ENCODE measurements at places on chromosomes 6 and 20. TPM values are rescaled to one million over a fixed set of nuclear protein-coding genes. Genes with fewer than 3 reads are reported as not detected.

- no peaks in the 10 kb centered on the region for H3K4me1 ChIP-seq
- DNase-seq: no peak
- no peak overlapping the region for H3K27ac ChIP-seq
- H3K27me3 ChIP-seq: no peaks in the 10 kb centered on the region
- H3K36me3 ChIP-seq: peaks cover 8% of the 10 kb centered on the region
Observed at GRCh38 chr6:13643125-13643524, 28.0 kb downstream of the NOL7 start.

DNA sequence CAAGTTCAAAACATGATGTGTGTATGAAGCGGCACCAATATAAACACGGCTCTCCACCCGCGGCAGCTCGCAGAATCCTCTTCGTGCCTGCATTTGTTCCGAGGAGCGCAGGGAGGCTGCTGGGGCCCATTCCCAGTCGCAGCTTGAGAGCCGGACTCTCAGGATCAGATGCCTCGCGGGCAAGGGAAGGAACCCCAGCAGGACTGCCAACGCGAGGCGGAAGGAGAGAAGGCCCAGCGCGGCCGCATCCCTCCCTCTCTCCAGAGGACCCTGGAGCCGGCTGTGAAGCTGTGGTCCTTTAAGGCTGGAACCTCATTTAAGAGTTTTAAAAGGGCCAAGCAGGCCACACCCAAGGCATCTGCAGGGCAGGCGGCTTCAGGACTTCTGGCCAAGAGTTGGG lies 44.2 kb upstream of the ZBP1 start:
- H3K4me3 ChIP-seq: no peak overlapping the region
- no peak overlapping the region for H3K27ac ChIP-seq
- H3K27me3 ChIP-seq: no peaks in the 10 kb centered on the region
- peak; percentile 39 for DNase-seq
- no peaks in the 10 kb centered on the region for H3K36me3 ChIP-seq
- H3K4me1 ChIP-seq: no peaks in the 10 kb centered on the region

CST1 gene
- polyA plus RNA-seq: 0.21 TPM

SIRPA gene
- polyA plus RNA-seq: 13.1 TPM

APOM gene
- polyA plus RNA-seq: 5.0 TPM

GRCh38 chr6:1820165-1820564 lies 210.4 kb downstream of the FOXC1 start:
- H3K27ac ChIP-seq: no peak overlapping the region
- H3K27me3 ChIP-seq: no peaks in the 10 kb centered on the region
- DNase-seq: no peak
- no peaks in the 10 kb centered on the region for H3K36me3 ChIP-seq
- H3K4me3 ChIP-seq: no peak overlapping the region
